ENCODE measurements at places on chromosomes 5 and 9. TPM values are rescaled to one million over a fixed set of nuclear protein-coding genes. Genes with fewer than 3 reads are reported as not detected.

Gene MOB3B
- total RNA-seq: 9.7 TPM

Gene ARHGEF39
- 3.6 TPM for total RNA-seq

Gene FOXD4L3
- not detected for total RNA-seq

Gene HK3
- total RNA-seq: 2.6 TPM

GRCh38 chr5:146344155-146345118 is 5.8 kb downstream of the POU4F3 start:
- no peaks in the 10 kb centered on the region for H3K4me1 ChIP-seq
- DNase-seq: no peak
- H3K4me3 ChIP-seq: no peak overlapping the region

- no peak overlapping the region for H3K27ac ChIP-seq
- H3K36me3 ChIP-seq: no peaks in the 10 kb centered on the region
- no peaks in the 10 kb centered on the region for H3K27me3 ChIP-seq
- no peaks in the 10 kb centered on the region for H3K4me1 ChIP-seq
- H3K4me3 ChIP-seq: no peak overlapping the region
These were observed 165.0 kb downstream of the FGF1 start for GRCh38 chr5:142520885-142521284.
